ENCODE measurements at places on chromosomes 7 and 10.

GRCh38 chr10:67250686-67251085 lies 324.9 kb downstream of the LRRTM3 start:
- DNase-seq = peak; percentile 88

GRCh38 chr7:38190011-38190410 lies 12.0 kb downstream of the STARD3NL start:
- DNase-seq = no peak

DNA sequence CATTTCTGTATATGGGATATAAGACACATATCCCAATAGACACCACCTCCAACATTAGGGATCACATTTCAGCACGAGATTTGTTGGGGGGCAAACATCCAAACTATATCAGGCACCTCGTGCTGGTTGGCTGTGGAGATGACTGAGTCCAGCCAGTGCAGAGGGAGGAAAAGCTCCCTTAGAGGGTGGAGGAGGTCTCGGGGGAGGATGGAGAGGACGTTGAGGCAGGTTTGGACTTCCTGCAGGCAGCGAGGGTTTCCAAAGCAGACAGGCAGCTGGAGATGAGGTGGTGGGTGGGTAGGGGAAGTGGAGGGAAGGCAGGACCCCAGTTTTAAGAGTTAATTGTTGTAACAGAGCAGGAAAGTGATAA lies 56.7 kb downstream of the EEPD1 start:
- DNase-seq = no peak

- peak; percentile 24 for DNase-seq
Measured at GRCh38 chr10:62231371-62231770, 37.3 kb downstream of the RTKN2 start.

Measured in skin of body (tissue), 3 donors.